Karpas-422 (cell line): ENCODE measurements at places on chromosomes 1 and 21. TPM values are rescaled to one million over a fixed set of nuclear protein-coding genes. Genes with fewer than 3 reads are reported as not detected.
A peak's percentile ranks its signal among the peaks of the same experiment; 100 is the strongest.

DNA sequence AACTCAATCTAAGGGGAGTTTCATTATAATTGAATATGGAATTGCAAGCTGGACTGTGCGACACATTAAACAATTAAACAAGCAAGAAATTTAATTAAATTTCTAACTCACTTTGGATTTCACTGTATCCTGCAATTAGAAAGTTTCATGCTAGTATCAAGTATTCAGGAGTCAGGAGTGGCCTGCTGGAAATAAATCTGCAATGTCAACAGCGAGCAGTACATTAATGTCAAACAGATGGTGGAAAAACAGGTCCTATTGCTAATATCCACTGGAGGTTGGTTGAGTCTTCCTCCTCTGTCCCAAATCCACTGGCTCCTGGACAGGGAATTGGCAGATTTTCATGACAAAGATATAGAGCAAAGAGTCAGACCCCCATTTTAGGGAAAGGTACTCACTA lies 237.1 kb downstream of the VAV3 start:
- no peak for DNase-seq
- H3K4me3 ChIP-seq: no peak overlapping the region
- H3K27ac ChIP-seq: no peak overlapping the region
- H3K4me1 ChIP-seq: no peaks in the 10 kb centered on the region
- no peaks in the 10 kb centered on the region for H3K27me3 ChIP-seq

DNA sequence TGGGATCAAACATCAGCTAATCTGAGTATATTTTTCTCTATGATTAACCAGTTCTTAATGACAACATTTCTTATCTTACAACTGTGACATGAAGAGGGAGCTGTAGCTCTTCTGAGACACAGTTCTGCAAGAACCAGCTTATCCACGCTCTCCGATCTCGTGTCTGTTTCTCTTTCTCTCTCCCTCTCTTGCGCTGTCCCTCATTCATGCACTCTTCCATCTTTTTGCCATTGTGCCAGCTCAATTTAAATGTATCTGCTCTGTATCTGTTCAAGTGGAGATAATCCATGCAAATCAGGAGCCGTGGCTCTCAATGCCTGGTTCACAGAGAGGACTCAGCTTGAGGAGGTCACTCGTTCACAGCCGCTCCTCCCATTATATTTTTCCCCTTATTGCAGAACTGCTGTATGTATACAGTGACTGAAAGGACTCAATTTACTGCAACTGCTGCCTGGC lies 494.7 kb upstream of the ADGRL2 start:
- H3K36me3 ChIP-seq: no peaks in the 10 kb centered on the region
- H3K27me3 ChIP-seq: no peaks in the 10 kb centered on the region
- no peaks in the 10 kb centered on the region for H3K4me1 ChIP-seq
- peak overlapping the region; percentile 41; the same call in 1 of the 2 replicates for H3K4me3 ChIP-seq

DNA sequence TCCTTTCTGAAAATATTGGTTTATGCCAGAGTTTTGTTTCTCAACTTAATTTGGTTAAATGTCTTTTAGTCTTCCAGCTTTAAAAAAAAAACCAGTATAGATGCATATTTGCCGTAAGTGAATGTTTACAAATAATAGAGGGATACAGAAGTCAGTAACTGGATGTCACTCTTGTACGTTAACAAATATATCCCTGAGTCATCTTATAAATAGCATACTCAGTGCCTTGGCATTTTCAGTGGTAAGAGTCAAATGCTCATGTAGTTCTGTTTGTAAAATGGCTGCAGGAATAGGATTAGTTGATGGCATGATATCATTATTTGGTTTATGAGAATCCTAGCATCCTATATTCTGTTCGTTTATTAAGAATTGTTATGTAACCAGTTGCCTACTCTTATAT lies 55.4 kb downstream of the SPEN start:
- DNase-seq: no peak
- no peaks in the 10 kb centered on the region for H3K36me3 ChIP-seq
- no peak overlapping the region for H3K27ac ChIP-seq
- H3K27me3 ChIP-seq: no peaks in the 10 kb centered on the region

The CD244 gene
- not detected in 2 replicates for total RNA-seq

The NPHS2 gene
- not detected in 2 replicates for total RNA-seq

DNA sequence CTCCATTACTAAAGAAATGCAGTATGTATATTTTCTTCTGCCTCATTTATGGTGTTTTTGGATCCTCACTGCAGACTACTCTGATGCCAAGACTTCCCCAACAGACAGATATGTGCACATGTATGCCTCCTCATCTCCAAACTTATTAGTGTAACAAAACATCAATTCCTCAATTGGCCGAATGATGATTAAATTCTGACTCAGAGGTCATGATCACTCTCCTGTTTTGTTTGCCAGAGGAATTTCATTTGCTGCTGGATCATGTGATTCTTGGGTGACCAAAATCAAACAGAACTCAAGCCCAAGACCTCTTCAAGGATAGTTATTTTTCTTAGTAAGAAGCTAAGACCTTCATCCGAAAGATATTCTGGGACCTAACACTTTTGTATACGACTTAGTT lies 227.6 kb downstream of the LMO4 start:
- H3K27ac ChIP-seq: no peak overlapping the region
- H3K4me3 ChIP-seq: no peak overlapping the region
- H3K36me3 ChIP-seq: no peaks in the 10 kb centered on the region
- H3K4me1 ChIP-seq: no peaks in the 10 kb centered on the region
- no peak for DNase-seq
- no peaks in the 10 kb centered on the region for H3K27me3 ChIP-seq

The FNBP1L gene
- total RNA-seq: 0.04 and 0.41 TPM in 2 replicates

- H3K27me3 ChIP-seq: no peaks in the 10 kb centered on the region
- H3K4me1 ChIP-seq: peaks cover under 1% of the 10 kb centered on the region; the same call in 1 of the 2 replicates
- no peaks in the 10 kb centered on the region for H3K36me3 ChIP-seq
- no peak for DNase-seq
- H3K27ac ChIP-seq: no peak overlapping the region
Observed at GRCh38 chr1:30770150-30770549, 12.6 kb upstream of the LAPTM5 start.

The CTSE gene
- total RNA-seq: not detected in 2 replicates

- no peak for DNase-seq
- H3K4me1 ChIP-seq: 0 out of 2 replicates have a peak, but pooled peaks cover 2% of the 10 kb centered on the region
- H3K36me3 ChIP-seq: no peaks in the 10 kb centered on the region
- H3K27me3 ChIP-seq: no peaks in the 10 kb centered on the region
- no peak overlapping the region for H3K27ac ChIP-seq
- no peak overlapping the region for H3K4me3 ChIP-seq
Observed at GRCh38 chr21:44710756-44711326, 531 bp downstream of the TSPEAR start.

- DNase-seq: no peak
- H3K27ac ChIP-seq: peak overlapping the region; percentile 92
- H3K4me3 ChIP-seq: peak overlapping the region; percentile 37; the same call in 1 of the 2 replicates
- H3K27me3 ChIP-seq: no peaks in the 10 kb centered on the region
- H3K36me3 ChIP-seq: no peaks in the 10 kb centered on the region
Observed at GRCh38 chr1:156152628-156153027, 757 bp upstream of the SEMA4A start.

- no peak overlapping the region for H3K4me3 ChIP-seq
- H3K27ac ChIP-seq: no peak overlapping the region
- no peak for DNase-seq
- H3K27me3 ChIP-seq: no peaks in the 10 kb centered on the region
- H3K4me1 ChIP-seq: no peaks in the 10 kb centered on the region
Observed at GRCh38 chr21:19692231-19692630, 1288.6 kb upstream of the TMPRSS15 start.

GRCh38 chr1:185581961-185582725 lies 152.0 kb upstream of the HMCN1 start:
- no peaks in the 10 kb centered on the region for H3K4me1 ChIP-seq
- no peak for DNase-seq
- no peaks in the 10 kb centered on the region for H3K27me3 ChIP-seq
- no peak overlapping the region for H3K4me3 ChIP-seq
- H3K36me3 ChIP-seq: no peaks in the 10 kb centered on the region

DNA sequence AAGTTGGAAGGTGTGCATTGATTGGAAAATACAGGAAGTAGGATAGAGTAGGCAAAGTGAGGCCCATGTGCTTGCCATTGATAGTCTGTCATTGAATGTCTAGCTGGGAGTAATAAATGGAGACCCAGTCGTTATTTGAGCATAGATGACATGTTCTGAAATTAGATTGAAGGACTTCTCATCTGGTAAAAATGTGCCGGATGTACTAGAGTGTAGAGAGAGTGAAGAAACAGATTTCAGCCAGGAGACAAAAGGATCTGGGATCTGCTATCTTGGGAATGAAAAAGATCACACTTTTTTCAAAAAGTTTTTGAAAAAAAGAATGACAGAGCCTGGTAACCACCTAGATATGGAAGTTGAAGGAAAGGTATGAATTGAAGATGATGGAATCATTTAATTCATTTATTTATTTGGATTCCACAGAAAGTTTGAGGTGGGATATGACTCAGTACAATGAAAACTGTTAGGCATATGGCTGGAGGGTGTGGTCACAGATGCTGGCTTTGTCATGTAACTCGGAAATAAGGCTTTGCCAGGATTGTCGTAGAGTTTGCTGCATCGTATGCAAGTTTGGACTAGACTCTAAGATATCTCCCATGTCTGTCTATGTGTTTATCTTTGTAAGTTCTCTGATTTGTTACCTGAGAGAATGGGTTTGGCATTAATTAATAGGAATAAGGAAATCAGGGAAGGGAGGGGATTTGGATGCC lies 137.1 kb downstream of the PBX1 start:
- DNase-seq: no peak
- no peaks in the 10 kb centered on the region for H3K36me3 ChIP-seq
- H3K27ac ChIP-seq: no peak overlapping the region
- no peak overlapping the region for H3K4me3 ChIP-seq

DNA sequence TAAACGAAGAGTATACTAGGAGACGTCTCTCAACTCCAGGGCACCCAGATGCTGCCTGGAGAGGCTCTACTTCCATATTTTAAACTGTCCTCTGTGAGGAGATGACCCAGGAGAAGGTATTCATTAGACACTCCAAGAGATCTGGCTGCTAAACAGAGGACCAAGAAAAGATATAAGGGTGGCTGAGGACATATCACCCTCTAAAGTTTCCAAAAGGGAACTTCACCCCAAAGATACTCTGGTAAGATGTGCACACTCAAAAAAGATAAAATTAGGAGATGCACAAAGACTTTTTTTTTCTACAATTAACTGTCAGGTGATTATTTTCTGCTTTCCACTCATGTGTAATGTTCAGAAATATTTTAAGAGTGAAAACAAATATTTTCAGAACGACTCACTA lies 1.4 kb downstream of the ZNF670 start:
- no peak for DNase-seq
- H3K27ac ChIP-seq: no peak overlapping the region
- peak overlapping the region; percentile 79 for H3K4me3 ChIP-seq

GRCh38 chr1:7474786-7475502 lies 296.2 kb upstream of the VAMP3 start:
- DNase-seq: peak; percentile 72
- H3K4me1 ChIP-seq: no peaks in the 10 kb centered on the region

The EPHB2 gene
- 0.45 and 2.5 TPM in 2 replicates for total RNA-seq

The DDAH1 gene
- total RNA-seq: 0.15 TPM in 1 of 2 replicates, not detected in the other

The ZBTB8A gene
- total RNA-seq: 0.11 TPM in 1 of 2 replicates, not detected in the other

GRCh38 chr1:201374364-201374763 lies 3.1 kb downstream of the TNNT2 start:
- H3K27ac ChIP-seq: no peak overlapping the region
- no peaks in the 10 kb centered on the region for H3K27me3 ChIP-seq
- H3K4me3 ChIP-seq: no peak overlapping the region
- no peaks in the 10 kb centered on the region for H3K4me1 ChIP-seq

DNA sequence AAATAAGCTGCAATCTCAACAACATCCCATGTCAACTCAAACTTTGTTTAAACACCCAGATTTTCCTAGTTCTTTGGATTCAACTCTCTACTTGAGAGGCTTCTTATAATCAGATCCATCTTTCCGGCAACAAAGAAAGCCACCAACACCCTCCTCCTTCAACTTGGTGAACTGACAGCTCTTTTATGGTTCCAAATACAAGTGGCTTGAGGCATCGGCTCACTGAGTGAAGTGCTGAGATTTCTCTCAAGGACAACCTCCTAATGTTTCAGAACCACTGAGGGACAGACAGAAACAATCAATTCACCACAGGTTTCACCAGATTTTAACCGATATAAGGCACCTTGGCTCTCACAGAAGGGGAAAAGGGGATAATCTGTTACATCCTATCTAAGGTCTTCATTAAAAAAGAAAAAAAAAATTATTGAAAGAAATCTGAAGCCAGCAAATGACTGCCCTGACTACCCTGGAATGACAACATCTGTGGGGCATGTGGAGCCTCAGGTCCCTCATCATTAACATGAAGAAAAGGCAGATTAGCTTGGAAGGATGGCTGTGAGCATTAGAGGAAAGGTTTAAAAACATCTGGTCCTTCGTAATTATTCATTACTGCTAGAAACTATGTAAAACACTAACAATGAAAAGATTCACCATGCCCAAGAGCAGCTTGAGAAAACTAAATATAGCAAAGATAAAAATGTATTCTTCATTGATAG lies 50.9 kb downstream of the PTPN14 start:
- H3K36me3 ChIP-seq: no peaks in the 10 kb centered on the region
- DNase-seq: no peak
- H3K4me1 ChIP-seq: 0 out of 2 replicates have a peak, but pooled peaks cover 6% of the 10 kb centered on the region

GRCh38 chr1:14572861-14573260 lies 25.6 kb upstream of the KAZN start:
- H3K36me3 ChIP-seq: no peaks in the 10 kb centered on the region
- H3K27me3 ChIP-seq: no peaks in the 10 kb centered on the region
- no peak overlapping the region for H3K27ac ChIP-seq
- H3K4me1 ChIP-seq: no peaks in the 10 kb centered on the region
- H3K4me3 ChIP-seq: no peak overlapping the region

DNA sequence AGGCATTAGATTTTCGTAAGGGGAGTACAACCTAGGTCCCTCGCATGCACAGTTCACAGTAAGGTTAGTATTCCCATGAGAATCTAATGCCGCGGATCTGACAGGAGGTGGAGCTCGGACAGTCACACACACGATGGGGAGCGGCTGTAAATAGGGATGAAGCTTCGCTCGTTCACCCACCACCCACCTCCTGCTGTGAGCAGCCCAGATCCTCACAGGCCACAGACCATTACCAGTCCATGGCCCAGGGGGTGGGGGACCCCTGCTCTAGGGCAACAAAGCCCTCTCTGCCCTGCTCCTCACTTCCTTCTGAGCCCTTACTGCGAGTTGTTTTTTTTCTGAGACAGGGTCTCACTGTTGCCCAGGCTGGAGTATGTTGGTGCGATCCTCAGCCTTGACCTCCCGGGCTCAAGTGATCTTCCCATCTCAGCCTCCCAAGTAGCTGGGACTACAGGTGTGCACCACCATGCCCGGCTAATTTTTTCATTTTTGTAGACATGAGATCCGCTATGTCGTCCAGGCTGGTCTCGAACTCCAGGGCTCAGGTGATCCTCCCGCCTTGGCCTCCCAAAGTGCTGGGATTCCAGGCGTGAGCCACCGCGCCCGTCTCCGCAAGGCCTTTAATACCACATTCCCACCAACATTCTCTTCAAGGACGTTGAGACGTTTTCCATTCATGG lies 21.3 kb downstream of the TRPM2 start:
- H3K27me3 ChIP-seq: no peaks in the 10 kb centered on the region
- DNase-seq: no peak
- no peak overlapping the region for H3K4me3 ChIP-seq
- H3K4me1 ChIP-seq: no peaks in the 10 kb centered on the region

The BGLAP gene
- 0.18 and 0.48 TPM in 2 replicates for total RNA-seq

The LAX1 gene
- total RNA-seq: not detected in 2 replicates

The LCE1B gene
- not detected in 2 replicates for total RNA-seq

The SPRR2E gene
- not detected in 2 replicates for total RNA-seq

The WNT2B gene
- not detected in 2 replicates for total RNA-seq

The ACOT11 gene
- total RNA-seq: not detected in 2 replicates

The AGO3 gene
- total RNA-seq: 21.2 and 46.8 TPM in 2 replicates
